ENCODE measurements at places on chromosomes 3 and 15. TPM values are rescaled to one million over a fixed set of nuclear protein-coding genes. Genes with fewer than 3 reads are reported as not detected.

GRCh38 chr3:127789990-127790881 is 32.1 kb downstream of the MGLL start:
- H3K27ac ChIP-seq, result peak overlapping the region; percentile 82
- no peaks in the 10 kb centered on the region for H3K27me3 ChIP-seq
- H3K4me1 ChIP-seq, result peaks cover 35% of the 10 kb centered on the region

DNA sequence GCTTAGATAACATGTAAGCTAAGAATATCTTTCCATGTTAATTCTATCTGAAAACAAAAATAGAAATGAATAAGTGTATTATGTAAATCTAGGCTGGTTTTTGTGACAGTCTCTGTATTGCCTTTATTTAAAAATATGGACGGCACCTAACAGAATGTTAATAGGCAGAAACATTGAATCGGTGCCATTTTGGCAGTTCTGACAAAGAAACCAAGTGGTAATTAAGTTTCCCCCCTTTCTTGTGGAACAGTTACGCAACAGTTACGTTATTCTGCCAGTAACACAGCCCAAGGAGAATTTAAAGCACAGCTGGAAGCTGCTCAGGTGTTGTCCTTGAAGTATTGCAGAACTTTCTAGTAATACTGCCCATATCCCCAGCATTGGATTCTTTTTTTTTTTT is 21.5 kb downstream of the LARS2 start:
- peak overlapping the region; percentile 10 for H3K27ac ChIP-seq
- peaks cover 17% of the 10 kb centered on the region for H3K4me1 ChIP-seq
- H3K4me3 ChIP-seq, result no peak overlapping the region
- DNase-seq, result no peak

- DNase-seq, result peak; percentile 11
- H3K27ac ChIP-seq, result no peak overlapping the region
- no peak overlapping the region for H3K4me3 ChIP-seq
- no peaks in the 10 kb centered on the region for H3K36me3 ChIP-seq
- H3K27me3 ChIP-seq, result no peaks in the 10 kb centered on the region
Observed at GRCh38 chr15:47301481-47301880, 415.8 kb upstream of the SEMA6D start.

DNA sequence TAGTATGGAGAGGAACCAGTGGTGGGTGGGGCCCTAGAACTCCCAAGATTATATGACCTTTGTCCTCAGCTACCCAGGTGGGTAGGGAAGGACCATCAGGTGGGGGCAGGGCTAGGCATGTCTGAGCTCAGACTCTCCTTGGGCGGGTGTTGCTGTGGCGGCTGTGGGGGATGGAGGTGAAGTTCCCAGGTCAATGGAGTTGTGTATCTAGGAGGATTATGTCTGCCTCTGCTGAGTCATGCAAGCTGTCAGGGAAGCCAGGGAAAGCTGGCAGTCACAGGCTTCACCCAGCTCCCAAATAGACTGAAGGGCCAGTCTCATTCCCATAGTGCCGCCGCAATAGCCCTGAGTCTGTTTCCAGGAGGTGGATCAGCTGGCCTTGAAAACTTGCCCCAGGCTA is 139.7 kb upstream of the CFAP20DC start:
- H3K27me3 ChIP-seq, result no peaks in the 10 kb centered on the region
- H3K4me3 ChIP-seq, result no peak overlapping the region
- no peaks in the 10 kb centered on the region for H3K4me1 ChIP-seq
- H3K36me3 ChIP-seq, result no peaks in the 10 kb centered on the region

DNA sequence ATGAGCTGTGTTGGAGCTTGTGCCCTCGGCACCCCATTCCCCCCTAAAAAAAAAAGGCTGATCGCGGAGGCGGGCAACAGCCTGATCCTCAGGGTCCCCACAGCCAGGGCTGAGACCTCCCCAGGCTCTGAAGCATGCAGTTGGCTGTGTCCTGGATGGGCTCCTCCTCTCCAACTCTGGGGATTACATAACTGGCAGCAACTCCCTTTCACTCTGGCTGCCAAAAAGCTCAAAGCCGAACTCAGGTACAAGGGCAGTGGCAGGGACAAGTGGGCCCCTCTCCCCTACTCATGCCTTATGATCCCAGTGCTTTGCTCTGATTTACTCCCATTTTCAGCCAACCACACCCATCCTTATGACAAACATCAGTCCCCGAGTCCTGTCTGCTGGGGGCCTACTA is 18.3 kb downstream of the TPRA1 start:
- H3K4me3 ChIP-seq, result no peak overlapping the region
- H3K27ac ChIP-seq, result no peak overlapping the region

- DNase-seq, result no peak
- peaks cover 44% of the 10 kb centered on the region for H3K4me1 ChIP-seq
- H3K27me3 ChIP-seq, result peaks cover 18% of the 10 kb centered on the region
- no peak overlapping the region for H3K4me3 ChIP-seq
- peak overlapping the region; percentile 14 for H3K27ac ChIP-seq
- H3K36me3 ChIP-seq, result no peaks in the 10 kb centered on the region
Observed at GRCh38 chr15:101498076-101498716, 8.7 kb upstream of the PCSK6 start.

- peak; percentile 73 for DNase-seq
- no peaks in the 10 kb centered on the region for H3K27me3 ChIP-seq
- H3K27ac ChIP-seq, result peak overlapping the region; percentile 85
- no peak overlapping the region for H3K4me3 ChIP-seq
Observed at GRCh38 chr15:31265871-31266711, 60.5 kb upstream of the KLF13 start.

DNA sequence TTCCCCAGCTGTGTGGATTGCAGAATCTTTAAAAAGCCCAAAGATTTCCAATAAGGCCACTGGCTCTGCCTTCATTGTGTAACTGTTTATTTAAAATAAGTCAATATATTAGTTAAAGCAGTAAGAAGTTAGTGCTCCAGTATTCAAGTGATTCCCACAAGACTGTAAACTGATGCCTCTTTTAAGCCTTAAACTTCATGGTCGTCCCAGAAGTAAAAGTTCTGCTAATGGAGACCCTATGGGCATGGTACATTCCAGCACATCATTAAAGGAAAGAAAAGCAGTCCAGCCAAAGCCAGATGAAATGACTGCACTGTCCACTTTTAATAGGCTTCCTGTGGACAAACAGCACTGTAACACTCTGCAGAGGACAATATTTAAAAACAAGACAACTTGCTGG is 512.6 kb downstream of the MECOM start:
- H3K4me1 ChIP-seq, result peaks cover 78% of the 10 kb centered on the region
- DNase-seq, result no peak
- H3K36me3 ChIP-seq, result no peaks in the 10 kb centered on the region

GRCh38 chr15:77985931-77986480 is 91.5 kb downstream of the TBC1D2B start:
- H3K4me1 ChIP-seq, result peaks cover 9% of the 10 kb centered on the region
- no peaks in the 10 kb centered on the region for H3K36me3 ChIP-seq
- no peaks in the 10 kb centered on the region for H3K27me3 ChIP-seq
- DNase-seq, result no peak
- no peak overlapping the region for H3K4me3 ChIP-seq

The KBTBD12 gene
- 5.3 TPM for total RNA-seq

The SEMA3G gene
- total RNA-seq, result 21.7 TPM

The ZMYND10 gene
- not detected for total RNA-seq

The SFMBT1 gene
- total RNA-seq, result 28.7 TPM

The ZKSCAN7 gene
- total RNA-seq, result 0.37 TPM

The DMXL2 gene
- total RNA-seq, result 75.9 TPM

The ARRDC4 gene
- 44.4 TPM for total RNA-seq

The FEZF2 gene
- not detected for total RNA-seq

Measured in transverse colon (tissue), 4 donors.